ENCODE measurements at places on chromosomes 2 and 18.

- DNase-seq: no peak
Observed at GRCh38 chr2:215355801-215356200, 43.9 kb downstream of the ATIC start.

DNA sequence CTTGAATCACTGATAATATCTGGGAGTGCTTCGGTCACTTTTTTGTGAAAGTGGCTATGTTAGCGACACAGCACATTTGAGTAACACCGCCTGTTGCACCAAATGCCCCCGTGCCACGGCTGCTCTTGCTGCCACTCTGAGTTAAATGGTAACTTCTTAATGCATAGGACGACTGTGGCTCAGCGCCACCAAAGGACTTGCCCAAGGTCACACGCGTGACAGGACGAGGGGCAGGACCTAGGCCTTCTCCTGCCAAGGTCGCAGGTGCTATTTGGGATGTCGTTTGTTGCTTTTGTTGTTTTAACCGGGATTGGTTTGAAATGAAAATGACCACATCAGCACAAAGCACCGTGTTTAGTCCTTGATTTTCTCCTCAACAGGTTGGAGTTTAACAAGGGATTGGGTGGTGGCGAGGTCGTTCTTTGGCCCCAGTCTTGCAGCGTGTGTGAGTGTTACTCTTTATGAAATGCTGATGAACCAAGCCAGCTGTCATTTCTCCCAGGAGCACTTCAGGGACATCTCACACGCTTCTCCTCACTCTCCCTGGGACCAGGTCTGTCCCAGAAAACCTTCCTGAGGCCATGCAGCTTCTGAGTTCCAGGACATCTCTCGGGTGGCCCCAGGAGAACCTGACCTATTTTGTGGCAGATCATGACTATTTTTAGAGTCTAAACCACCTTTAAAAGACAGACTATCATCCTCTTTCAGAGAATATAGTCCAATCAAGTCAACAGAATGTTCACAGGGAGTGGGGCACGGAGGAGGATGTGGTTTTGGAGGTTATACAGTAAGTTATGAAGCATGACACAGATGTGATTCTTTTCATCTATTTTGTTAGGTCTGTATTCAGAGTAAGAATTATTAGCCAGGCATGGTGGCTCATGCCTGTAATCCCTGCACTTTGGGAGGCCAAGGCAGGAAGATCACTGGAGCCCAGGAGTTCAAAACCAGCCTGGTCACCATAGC, 49.9 kb downstream of the MTCL1 start:
- no peak for DNase-seq

DNA sequence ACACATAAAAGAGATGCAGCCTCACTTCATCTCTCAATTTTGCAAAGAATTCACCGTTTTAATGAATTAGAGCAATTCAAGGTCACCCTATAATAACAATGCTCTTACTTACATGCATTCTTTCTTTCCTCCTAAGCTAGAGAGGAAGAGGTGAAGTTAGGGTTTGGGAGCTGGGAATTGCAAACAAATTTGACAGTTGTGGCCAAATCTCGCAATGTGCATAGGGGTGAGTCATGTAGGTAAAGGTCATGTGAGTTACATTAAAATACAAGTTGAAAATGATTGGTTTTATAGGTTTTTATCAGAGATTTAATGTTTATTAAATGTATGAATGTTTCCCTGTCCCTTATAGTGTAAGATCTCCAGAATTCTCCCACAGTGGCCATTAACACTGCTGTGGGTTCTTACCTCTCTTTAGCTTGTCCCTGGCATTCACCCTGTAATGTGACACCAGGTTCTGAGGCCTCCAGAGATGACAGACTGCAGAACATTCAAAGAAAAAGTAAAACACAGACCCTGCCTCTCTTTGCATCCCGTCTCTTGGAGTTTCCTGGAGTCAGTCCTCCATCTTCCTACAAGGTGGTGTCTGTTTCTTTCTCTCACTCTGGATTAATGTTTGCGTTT, 53.7 kb upstream of the LGALSL start:
- no peak for DNase-seq

DNA sequence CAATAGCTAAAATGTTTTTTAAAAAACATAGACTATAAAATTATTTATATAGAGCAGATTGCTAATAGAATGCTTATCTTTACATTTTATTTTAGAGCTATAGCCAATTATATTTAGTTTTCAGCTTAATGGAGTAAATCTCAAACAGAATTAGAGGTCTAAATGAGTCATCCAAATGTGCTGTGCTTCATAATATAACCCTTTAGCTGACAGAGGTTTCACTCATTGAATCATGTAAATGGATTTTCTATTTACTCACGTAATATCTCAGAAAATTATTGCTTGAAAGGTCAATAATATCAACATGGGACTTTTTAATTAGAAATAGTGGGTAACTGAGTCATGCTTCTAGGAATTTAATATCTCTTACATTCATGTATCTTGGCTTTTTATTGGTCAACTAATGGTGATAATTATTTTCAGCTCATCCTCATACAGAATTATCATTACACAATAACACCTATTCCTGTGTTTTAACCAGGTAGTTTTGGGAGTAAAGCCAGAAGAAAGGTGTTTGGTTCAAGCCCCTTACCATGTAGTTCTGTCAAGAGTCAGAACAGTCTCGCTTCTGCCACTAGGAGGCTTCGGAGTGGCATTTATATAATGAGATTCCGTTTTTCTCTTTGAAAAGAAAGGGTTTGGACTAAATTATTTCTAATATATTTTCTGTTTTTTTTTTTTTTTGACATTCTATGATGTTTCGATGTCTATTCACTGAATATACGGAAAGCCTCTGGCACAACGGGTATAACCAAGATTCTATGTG, 217.6 kb downstream of the CDH7 start:
- DNase-seq: no peak
